ENCODE measurements at places on chromosomes 13 and 19. TPM values are rescaled to one million over a fixed set of nuclear protein-coding genes. Genes with fewer than 3 reads are reported as not detected.

SIGLEC5 gene
- total RNA-seq, result not detected

DNA sequence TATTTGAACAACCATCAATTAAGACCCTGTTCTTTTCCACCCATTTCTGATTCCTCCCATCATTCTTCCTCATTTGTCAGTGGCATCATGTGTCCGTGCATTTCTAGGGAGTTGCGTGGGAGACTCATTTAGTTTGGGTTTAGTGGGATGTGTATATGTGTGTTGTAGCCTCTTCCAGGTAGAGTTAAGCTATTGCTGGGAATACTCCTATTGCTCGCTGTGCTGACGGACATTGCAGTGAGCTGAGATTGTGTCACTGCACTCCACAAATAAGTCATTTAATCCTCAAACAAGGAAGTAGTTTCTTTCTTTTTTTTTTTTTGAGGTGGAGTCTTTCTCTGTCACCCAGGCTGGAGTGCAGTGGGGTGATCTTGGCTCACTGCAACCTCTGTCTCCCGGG, 42.2 kb upstream of the RCBTB2 start:
- no peak for DNase-seq

- no peak for DNase-seq
Observed at GRCh38 chr13:110070046-110070445, 236.9 kb downstream of the COL4A1 start.

DNA sequence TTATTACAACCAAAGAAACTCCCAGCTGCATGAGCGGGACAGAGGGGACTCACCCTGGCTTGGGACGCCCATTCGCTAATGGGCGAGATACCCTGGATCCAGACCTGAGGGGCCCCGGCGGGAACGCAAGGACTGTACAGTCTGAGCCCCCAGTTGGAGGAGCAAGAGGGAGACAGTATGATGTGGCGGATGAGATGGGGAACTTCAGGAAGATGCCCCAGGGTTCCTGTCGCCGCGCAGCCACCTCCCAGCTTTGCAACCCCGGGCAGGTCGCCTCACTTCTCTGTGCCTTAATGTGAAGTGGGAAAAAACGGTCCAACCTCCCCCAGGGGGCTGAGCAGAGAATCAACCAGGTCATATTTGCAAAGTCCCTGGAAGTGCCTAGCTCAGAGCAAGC, 2.5 kb downstream of the NPAS1 start:
- no peak for DNase-seq

PLK5 gene
- not detected for total RNA-seq

- peak; percentile 80 for DNase-seq
Observed at GRCh38 chr19:49515767-49516166, 3.3 kb downstream of the FCGRT start.
